ENCODE measurements at places on chromosomes 16 and 17. TPM values are rescaled to one million over a fixed set of nuclear protein-coding genes. Genes with fewer than 3 reads are reported as not detected.
A peak's percentile ranks its signal among the peaks of the same experiment; 100 is the strongest.

DNA sequence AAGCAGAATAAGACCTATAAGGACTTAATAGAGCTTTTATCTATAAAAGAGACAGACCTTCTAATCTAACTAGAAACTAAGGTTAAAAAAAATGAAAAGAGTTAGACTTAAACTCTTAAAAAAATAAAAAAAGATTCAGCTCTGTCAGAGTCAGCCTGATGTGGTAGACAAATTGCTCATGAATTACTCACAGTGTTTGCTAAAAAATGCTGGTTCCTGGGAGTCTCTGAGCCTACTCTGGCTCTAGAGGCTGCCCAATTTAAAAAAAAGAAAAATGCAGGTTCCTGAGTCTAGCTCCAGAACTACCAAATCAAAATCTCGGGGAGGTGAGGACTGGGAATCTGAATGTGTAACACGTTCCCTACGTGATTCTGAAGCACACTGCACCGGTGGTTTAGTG lies 18.1 kb downstream of the SOST start:
- H3K27ac ChIP-seq: no peak overlapping the region
- H3K27me3 ChIP-seq: no peaks in the 10 kb centered on the region
- H3K4me1 ChIP-seq: no peaks in the 10 kb centered on the region
- no peaks in the 10 kb centered on the region for H3K36me3 ChIP-seq

DNA sequence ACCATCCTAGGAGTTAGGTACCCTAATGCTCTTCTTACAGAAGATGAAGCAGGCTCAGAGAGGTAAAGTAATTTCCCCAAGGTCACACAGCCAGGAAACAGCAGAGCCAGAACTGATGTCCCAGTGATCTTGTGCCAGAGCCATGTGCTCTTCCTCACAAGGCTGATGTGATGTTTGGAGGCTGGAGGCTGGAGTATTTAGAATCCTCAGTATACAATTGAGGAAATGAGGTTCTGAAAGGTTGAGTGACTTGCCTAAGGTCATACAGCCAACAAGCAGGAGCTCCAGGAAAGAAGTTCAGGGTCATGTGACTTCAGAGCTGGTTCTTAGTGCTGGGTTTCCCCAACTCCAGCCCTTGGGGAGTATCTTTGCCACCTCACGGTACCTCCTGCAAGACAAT lies 18.5 kb downstream of the ITPRIPL2 start:
- H3K4me1 ChIP-seq: no peaks in the 10 kb centered on the region
- DNase-seq: no peak
- H3K4me3 ChIP-seq: no peak overlapping the region
- H3K27ac ChIP-seq: no peak overlapping the region
- H3K36me3 ChIP-seq: no peaks in the 10 kb centered on the region

GRCh38 chr16:90020838-90021382 lies 1.7 kb upstream of the DBNDD1 start:
- H3K27me3 ChIP-seq: peaks cover 33% of the 10 kb centered on the region
- peaks cover 6% of the 10 kb centered on the region for H3K4me1 ChIP-seq
- DNase-seq: no peak

DNA sequence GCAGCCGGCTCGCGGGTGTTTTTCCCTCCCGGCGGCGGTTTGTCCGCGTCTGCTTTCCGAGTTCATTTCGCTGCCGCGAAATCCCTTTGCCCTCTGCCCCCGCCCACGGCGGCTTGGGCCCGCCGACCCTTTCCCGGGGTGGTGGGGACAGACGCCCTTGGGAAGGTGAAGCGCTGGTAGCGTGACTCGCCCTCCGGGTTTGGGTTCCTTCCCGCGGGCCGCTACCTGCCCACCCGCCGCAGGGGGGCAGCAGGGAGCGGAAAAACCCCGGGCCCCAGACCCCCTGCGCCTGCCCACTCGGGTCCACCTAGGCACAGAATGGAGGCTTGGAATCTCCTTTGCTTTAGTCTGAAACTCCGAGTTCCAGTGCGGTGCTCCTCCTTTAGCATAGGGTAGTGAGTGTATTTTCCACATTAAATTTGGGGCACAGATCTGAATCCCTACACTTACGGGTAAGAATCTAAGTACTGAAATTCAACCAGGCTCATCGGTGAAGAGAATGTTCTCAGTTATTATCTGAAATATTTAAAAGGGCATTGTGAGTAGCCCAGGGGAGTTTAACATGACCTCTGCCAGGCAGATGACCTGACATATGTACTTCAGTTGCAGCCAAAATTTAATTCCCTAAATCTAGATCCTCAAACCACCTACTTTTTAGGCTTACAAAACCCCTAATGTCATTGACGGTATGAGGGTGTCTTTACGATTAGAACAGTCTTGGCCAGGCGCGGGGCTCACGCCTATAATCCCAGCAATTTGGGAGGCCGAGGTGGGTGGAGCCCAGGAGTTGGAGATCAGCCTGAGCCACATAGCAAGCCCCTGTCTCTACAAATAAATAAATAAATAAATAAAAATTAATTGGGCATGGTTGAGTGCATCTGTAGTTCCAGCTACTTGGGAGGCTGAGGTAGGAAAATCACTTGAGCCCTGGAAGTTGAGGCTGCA lies 1.0 kb downstream of the NME2 start:
- peak overlapping the region; percentile 72 for H3K27ac ChIP-seq
- H3K4me3 ChIP-seq: peak overlapping the region; percentile 91
- peaks cover 18% of the 10 kb centered on the region for H3K36me3 ChIP-seq
- H3K4me1 ChIP-seq: no peaks in the 10 kb centered on the region
- DNase-seq: peak; percentile 42

The PRAC2 gene
- not detected for total RNA-seq

DNA sequence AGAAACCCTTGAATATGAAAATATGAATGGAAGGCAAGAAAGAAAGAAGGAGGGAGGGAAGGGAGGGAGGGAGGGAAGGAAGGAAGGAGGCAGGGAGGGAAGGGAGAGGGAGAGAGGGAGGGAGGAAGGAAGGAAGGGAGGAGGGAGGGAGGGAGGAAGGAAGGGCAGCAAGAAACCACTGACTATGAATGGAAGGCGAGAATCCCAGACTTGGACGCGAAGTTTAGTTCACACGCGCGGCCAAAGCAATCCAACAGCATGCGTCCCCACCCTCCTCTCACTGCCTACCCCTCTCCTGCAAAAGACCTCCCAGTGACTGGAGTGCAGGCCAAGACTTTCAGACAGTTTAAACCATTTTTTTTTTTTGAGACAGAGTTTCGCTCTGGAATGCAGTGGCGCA lies 7.9 kb upstream of the SMARCD2 start:
- no peaks in the 10 kb centered on the region for H3K4me1 ChIP-seq
- no peak overlapping the region for H3K27ac ChIP-seq
- no peak for DNase-seq
- no peaks in the 10 kb centered on the region for H3K36me3 ChIP-seq
- no peak overlapping the region for H3K4me3 ChIP-seq
- no peaks in the 10 kb centered on the region for H3K27me3 ChIP-seq

GRCh38 chr17:29073520-29073919 lies 30.6 kb downstream of the PIPOX start:
- DNase-seq: no peak
- H3K27ac ChIP-seq: no peak overlapping the region
- peaks cover 10% of the 10 kb centered on the region for H3K4me1 ChIP-seq
- H3K4me3 ChIP-seq: no peak overlapping the region

The SRCIN1 gene
- total RNA-seq: 0.85 TPM

DNA sequence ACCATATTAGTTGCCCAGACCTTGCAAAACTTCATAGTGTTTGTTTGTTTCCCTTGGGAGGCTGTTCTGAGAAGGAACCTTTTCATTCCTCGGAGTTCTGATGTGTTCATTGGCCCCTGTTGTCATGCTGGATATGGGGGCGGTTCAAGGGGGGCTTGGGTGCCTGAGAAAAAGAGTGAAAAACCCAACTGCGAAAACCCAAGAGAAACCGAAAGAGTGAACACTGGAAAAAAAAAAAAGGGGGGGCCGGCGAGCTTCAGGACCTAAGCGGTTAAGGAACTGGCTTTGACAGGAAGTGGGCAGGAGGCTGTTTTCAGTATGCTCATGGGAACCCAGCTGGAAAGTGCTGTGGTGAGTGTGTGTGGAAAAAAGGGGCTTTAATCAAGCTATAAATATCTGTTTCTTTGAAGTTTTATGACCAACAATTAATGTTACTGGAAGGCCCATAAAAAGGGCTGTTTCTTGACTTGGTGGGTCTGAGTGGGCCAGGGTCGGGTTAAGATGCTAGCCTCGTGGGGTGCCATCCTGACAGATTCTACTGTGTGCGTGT lies 510.7 kb downstream of the MAF start:
- H3K36me3 ChIP-seq: no peaks in the 10 kb centered on the region
- peaks cover 52% of the 10 kb centered on the region for H3K4me1 ChIP-seq
- no peaks in the 10 kb centered on the region for H3K27me3 ChIP-seq
- H3K4me3 ChIP-seq: peak overlapping the region; percentile 35

The PLA2G10 gene
- total RNA-seq: not detected

The TAC4 gene
- not detected for total RNA-seq

GRCh38 chr17:15265131-15265530 lies at the start of gene PMP22:
Gene PMP22 (minus strand): TSS chr17:15265326. CDS start chr17:15260727, 4,599 bp downstream.
- H3K36me3 ChIP-seq: no peaks in the 10 kb centered on the region
- no peaks in the 10 kb centered on the region for H3K4me1 ChIP-seq
- DNase-seq: no peak
- no peak within 1 kb of the TSS for H3K27ac ChIP-seq
- no peak within 1 kb of the TSS for H3K4me3 ChIP-seq

GRCh38 chr17:43940630-43941029 lies 1.6 kb downstream of the PPY start:
- no peaks in the 10 kb centered on the region for H3K36me3 ChIP-seq
- H3K27me3 ChIP-seq: peaks cover 22% of the 10 kb centered on the region
- no peak overlapping the region for H3K27ac ChIP-seq
- no peak overlapping the region for H3K4me3 ChIP-seq

The CLEC18B gene
- 6.2 TPM for total RNA-seq

DNA sequence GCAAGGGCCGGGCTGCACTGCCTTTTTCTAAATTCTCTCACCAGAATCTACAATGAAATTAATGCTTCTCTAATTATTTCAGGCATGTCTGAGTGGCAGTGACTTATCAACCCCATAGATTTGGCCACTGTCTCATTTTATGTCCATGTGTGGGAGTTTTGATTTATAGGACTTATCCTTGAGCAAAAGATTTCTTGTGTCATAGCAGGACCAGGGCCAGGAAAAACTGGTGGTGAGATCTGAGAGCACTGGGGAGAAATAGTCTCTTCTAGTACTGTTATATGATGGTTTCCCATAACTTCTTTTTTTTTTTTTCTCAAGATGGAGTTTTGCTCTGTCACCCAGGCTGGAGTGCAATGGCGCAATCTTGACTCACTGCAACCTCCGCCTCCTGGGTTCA lies 1.5 kb upstream of the KRT23 start:
- no peak overlapping the region for H3K27ac ChIP-seq
- no peak overlapping the region for H3K4me3 ChIP-seq
- peaks cover 2% of the 10 kb centered on the region for H3K27me3 ChIP-seq
- H3K36me3 ChIP-seq: no peaks in the 10 kb centered on the region
- H3K4me1 ChIP-seq: no peaks in the 10 kb centered on the region

DNA sequence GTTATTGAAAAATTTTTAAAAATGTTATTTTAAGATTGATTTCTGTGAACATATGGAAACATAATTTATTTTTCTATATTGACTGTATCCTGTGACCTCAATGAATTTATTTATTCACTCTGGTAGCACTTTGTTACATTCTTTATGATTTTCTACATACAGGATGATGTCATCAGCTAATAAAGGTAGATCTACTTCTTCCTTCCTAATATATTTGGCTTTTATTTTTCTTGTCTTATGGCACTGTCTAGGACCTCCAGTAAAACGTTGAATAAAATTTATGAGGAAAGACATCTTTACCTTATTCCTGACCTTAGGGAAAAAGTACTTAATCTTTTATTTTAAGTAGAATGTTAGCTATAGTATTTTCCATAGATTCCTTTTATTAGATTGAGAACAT lies 78.8 kb upstream of the MAF start:
- H3K36me3 ChIP-seq: no peaks in the 10 kb centered on the region
- no peak overlapping the region for H3K4me3 ChIP-seq
- H3K27ac ChIP-seq: no peak overlapping the region
- H3K27me3 ChIP-seq: peaks cover 3% of the 10 kb centered on the region

The CLEC19A gene
- not detected for total RNA-seq

DNA sequence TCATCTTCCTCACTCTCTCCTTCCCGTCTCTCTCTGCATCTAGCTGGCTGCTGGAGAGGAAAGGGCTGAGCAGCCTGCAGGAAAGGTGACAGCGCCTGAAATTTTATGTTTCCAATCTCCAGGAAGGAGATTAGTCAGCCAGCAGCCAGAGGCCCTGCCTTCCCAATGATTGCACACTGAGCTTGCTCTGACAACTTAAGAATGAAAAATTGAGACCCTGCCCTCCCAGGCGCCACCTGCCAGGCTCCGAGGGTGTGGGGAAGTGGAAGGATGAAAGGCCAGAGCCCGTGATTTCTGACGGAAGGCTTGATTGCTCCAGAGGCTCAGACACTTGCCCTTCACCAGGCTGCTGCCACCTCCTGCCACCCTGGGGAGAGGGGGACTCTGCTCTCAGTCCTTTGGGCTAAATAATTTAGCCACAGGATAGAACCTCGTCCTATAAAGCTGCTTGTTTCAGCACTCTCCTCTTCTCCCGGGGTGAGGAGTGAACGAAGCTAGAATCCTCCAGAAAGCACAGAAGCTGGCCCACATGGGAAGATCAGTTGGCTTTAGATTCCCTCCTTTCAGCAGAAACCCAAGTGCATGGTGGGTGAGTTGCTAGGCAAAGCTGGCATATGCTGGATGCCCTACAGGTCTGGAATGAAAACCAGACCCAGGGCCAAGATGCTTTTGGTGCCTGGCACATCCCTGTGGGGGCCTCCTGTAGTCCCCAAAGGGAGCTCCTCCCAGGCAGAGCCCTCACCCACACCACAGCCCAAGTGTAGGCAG lies 33.5 kb downstream of the GRIN2C start:
- no peaks in the 10 kb centered on the region for H3K27me3 ChIP-seq
- H3K36me3 ChIP-seq: peaks cover 20% of the 10 kb centered on the region
- H3K4me1 ChIP-seq: no peaks in the 10 kb centered on the region
- no peak overlapping the region for H3K27ac ChIP-seq
- no peak for DNase-seq
- no peak overlapping the region for H3K4me3 ChIP-seq

DNA sequence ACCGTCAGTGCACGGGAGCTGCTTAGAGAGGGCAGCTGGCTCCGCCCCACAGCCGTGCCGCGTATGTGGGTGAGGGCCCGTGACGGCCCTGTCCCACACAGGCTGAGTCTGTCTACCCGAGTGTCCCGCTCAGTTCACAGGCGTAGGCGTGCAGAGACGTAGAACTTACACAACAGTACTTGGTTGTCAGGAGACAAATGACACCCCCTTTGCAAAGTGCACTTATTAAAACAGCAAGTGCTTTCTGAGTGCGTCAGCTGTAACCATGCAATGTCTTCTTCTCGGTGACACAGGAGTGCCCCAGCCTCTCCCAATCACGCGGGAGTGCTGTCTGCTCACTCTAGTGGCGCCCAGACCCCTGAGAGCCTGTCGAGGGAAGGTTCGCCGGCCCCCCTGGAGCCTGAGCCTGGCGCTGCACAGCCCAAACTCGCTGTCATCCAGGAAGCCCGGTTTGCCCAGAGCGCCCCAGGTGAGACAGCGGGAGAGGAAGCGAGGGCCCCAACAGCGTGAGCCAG lies 64.2 kb downstream of the FOXK2 start:
- H3K27me3 ChIP-seq: no peaks in the 10 kb centered on the region
- peak overlapping the region; percentile 15 for H3K4me3 ChIP-seq
- H3K36me3 ChIP-seq: peaks cover 8% of the 10 kb centered on the region
- H3K27ac ChIP-seq: peak overlapping the region; percentile 19
- peaks cover 13% of the 10 kb centered on the region for H3K4me1 ChIP-seq
- no peak for DNase-seq
